ENCODE measurements at places on chromosomes 2 and 18.

DNA sequence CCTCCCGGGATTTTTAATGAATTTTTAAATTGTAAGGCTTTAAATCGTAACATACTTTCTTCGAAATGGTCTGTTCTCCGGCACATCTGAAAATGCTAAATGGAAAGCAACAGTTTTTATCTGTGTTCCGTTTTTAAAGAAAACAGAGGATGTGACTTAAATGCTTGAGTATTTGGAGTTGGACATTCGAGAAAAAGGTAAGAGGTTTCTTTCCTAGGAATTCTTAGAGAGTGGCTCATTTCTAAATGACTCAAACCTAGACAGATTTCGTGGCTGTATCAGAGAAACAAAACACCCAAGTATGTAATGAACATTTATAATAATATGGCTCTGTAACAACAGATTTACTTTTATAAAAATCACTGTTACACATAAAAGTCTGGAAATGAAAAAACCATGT is 177.6 kb upstream of the CCDC68 start:
- DNase-seq = peak; percentile 75

DNA sequence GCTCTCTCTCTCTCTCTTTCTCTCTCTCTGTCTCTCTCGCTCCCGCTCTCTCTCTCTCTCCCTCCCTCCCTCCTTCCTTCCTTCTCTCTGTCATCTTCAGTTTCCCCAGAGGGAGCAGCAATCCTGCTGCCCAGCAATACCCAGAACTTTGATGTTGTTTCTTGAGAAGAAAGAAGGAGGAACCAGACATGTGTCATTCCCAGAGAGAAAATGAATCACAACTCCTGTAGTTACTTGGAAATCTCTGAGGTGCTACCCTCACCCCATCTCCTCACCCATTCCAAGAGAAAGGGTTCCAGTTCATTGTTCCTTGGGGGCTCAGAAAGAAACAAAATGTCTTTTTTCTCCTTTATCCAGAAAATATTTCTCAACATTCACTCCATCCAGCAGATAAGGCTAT is 449.1 kb downstream of the TNS1 start:
- DNase-seq = no peak

GRCh38 chr2:172931918-172932520 is 143.6 kb upstream of the MAP3K20 start:
- DNase-seq = peak; percentile 71

GRCh38 chr2:130337735-130338325 is 4.9 kb upstream of the IMP4 start:
- peak; percentile 89 for DNase-seq

DNA sequence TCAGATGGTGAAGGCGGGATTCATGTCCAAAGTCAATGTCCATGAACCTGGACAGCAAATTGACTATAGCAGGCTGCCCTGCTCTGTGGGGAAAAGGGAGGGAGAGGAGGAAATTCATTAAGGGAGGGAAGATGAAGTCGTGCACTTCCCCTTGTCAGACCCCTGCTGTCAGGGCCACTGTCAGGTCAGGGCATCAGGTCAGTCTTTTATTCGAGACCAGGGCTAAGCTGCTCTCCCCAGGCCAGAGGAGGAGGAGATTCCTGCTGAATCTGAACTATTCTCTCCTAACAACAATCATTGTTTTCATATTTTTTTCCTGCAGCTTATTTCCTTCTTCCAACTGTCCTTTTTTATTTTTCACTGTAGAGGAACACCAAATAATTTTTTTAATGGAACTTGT is 17.2 kb downstream of the CNDP1 start:
- no peak for DNase-seq

DNA sequence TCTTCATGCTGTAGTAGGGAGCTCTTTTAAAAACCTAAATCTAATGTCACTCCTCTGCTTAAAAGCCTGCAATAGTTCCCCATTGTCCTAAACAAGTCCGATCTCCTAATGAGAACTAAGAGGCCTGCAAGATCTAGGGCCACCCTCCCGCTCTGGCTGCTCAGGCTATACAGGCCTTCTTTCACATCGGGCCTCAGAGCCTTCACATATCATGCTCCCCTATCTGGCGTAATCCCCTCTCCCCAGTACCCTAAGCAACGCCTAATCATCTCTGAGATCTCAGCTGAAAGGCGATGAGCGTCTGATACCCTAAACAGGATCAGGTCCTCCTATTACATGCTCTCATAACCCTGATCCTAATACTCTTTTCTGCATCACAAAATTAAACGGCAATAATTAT is 1.9 kb downstream of the MAP4K3 start:
- peak; percentile 44 for DNase-seq

DNA sequence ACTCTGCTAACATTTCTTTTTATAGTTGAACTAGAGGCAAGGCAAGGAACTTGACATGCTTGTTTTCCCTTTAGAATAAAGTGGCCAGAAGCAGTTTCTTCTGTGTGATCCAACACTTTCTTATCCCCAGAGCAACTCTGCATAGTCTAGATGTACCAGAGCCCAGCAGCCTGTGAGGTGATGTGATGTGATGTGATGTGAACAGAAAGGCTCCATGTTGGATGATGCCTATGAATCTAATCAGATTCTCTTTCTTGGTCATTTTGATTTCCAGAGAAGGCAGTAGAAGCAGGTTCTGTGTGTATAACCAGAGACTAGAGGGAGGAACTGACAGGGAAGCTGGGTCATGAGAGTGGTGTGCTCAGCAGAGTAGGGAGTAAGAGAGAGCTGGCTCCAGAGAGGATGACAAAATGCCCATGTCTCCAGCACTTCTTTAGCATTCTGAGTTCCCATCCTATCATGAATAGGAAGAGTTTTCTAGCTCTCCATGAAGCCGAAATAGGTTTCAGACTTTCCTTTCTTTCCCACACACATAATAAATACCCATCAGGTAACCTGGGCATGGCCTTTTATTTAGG is 31.0 kb upstream of the PTH2R start:
- no peak for DNase-seq

- peak; percentile 80 for DNase-seq
Observed at GRCh38 chr2:118061135-118061955, 26.9 kb upstream of the INSIG2 start.

- DNase-seq = no peak
Observed at GRCh38 chr18:63160172-63160995, 159.2 kb downstream of the BCL2 start.

DNA sequence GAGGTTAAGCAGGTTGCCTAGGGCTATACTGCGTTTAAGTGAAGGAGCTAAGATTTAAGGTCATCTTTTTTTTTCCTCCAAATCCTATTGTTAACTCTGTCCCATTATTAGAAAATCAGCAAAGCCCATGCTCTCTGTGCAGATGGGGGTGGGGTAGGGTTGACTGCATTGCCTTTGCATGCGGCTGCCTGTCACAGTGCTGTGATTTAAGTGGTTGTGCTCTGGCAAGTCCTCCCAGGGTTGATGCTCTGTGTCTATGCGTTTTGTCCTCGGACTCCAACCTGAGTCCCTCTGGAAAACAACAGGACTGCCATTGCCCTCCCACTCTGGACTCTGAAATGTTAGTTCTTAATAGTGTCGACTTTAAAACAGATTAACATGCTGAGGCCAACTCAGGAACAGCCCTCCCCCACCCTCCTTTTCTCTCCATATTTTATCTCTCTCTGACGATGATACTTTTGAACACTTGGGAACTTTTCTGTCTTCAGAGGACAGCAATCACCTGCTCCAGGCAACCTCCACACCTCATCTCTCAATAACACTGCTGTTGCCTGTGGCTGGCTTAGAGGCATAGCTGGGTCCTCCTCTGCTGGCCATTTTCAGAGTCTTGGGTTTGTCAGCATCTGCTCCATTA is 5.8 kb downstream of the FHOD3 start:
- DNase-seq = no peak

- DNase-seq = no peak
Observed at GRCh38 chr2:197057959-197058358, 131.5 kb upstream of the PGAP1 start.

GRCh38 chr2:10007921-10008808 is 35.2 kb upstream of the KLF11 start:
- DNase-seq = no peak

DNA sequence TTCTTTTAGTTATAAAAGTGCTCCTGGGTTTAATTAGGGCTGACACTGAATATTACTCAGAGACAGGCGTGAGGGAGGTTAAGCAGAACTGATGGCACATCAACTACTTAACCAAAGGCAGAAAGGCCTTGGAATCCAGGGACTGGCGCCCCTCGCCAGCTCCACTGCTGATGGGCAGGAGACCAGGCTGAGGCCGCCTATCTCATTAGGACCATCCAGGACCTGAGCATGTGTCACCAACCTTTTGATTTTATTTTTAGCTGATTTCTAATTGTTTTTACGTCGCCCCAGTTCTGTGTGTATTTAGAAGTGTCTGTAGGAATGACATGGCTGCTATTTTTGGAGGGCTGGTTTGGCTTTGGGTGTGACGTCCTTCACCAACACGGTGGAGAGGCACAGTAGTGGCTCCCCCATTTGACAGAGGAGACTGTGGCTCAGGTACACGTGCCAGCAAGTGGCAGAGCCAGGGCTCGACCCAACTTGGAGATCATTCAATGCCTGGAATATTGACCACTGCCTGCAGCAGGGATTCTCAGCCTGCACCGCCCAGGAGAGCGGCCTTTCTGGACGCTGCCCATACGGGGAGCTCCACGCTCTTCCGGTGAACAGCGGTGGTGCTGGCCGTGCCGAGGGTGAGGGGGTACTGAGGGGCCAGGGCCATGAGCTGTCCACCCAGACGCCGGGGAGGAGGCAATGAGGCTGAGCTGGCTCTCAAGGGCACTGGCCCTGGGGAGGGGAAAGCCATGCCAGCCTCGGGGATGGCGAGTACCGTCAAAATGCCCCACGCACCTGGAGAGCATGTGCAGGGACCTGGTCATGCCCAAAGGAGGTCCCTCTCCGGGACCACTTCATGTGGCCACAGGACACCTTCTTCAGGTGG is 205.7 kb downstream of the ASB1 start:
- DNase-seq = no peak

- no peak for DNase-seq
Observed at GRCh38 chr2:219002395-219003266, 9.4 kb upstream of the CRYBA2 start.

DNA sequence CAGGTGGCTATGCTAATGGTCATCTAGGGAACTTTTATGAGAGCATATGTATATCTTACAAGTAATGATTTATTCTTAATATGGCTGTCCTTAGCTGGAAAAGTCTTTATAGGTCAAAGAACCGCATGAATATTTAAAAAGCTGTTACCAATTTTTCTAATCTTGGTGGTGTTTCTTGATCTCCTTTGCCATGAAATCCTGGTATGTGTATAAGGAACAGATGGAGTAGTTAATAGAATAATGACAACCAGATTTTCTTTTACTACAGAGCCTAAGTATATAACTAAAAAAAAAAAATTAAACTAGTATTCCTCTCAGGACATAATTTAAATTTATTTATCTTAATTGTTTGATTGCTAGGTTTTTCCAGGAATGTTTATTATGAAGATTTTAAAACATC is 74.5 kb downstream of the RHBDD1 start:
- no peak for DNase-seq

DNA sequence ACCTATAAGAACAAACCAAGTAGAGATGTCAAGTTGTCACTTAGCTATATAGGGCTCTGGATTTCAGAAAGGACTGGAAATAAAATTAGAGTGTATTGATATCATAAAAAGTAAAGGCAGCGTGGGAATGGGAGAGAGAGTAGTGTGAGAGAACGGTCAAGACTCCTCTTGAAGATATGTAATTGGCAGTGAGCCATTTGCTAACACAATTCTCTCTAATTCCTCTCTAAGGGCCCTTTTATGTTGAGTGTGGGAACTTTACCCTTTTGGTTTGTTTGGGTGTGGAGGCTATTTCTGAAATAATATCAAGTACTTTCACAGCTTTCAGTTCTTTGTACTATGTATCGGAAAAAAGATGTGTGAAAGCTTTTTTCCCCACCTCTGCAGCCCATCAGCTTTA is 196.8 kb downstream of the LRRTM4 start:
- DNase-seq = no peak

DNA sequence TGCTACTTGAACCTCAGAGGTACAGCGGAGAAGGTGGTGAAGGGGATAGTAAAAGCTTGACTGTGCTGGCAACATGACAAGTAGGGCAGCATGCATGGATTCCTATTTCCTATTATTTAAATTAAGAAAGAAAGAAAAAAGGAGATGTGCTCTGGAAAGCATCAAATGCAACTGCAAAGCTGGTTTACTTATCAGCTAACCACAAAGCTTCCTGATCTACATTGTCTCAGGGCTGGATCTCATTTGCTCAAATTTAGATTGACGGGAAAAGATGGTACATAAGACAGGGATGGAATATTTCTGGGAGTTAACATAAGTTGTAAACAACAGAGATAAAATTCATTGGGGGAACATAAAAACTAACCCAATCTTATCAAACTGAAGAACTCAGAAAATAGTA is 178.0 kb downstream of the RIT2 start:
- no peak for DNase-seq

DNA sequence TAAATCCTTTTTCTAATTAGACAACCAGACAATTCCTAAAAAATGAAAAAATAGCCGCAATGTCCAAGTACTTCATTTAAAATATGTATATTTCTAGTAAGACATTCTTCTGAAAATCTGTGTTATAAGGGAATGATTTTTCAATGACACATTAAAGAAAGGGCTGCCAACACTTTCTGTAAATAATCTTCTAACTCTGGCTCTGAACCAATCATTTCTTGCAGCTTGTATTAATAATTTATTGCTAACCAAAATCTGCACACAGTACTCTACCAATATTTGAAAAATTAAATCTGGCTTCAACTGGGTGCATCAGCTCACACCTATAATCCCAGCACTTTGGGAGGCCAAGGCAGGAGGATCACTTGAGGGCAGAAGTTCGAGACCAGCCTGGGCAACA is 8.3 kb downstream of the NFU1 start:
- peak; percentile 11 for DNase-seq
